Stimulated activated CD8-positive, alpha-beta memory T cell treated with anti-CD3 and anti-CD28 coated beads, Interleukin-2, amount 100 ng/mL, for 1 hour (primary cell): ENCODE measurements at places on chromosomes 1 and 21.

DNA sequence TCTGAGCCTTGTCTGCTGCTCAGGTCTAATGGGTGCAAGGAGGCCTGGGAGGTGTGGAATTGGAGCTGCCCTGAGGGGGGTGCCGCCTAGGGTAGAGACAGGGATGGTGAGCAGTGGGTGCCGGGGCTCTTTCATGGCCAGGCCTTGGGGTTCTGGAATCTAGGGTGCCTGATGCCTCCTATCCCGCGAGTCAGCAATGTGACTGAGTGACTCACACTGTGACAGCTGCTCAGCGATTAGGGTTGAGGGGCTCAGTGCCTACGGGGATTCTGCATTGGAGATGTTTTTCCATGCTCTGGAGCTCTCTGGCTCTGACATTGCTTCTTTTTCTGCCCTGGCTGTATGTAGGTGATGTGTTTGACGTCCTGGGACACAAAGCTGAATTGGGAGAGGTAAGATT, 16.8 kb downstream of the ATP8B2 start:
- no peak for DNase-seq

- DNase-seq = no peak
Measured at GRCh38 chr1:17636612-17637011, 97.1 kb downstream of the ARHGEF10L start.

GRCh38 chr21:31720330-31720729, 11.6 kb downstream of the SCAF4 start:
- no peak for DNase-seq

- no peak for DNase-seq
Measured at GRCh38 chr1:219049501-219049900, 124.2 kb upstream of the LYPLAL1 start.
